K562 (cell line): ENCODE measurements at places on chromosomes 16 and 17. TPM values are rescaled to one million over a fixed set of nuclear protein-coding genes. Genes with fewer than 3 reads are reported as not detected.

The SKAP1 gene
- 0.80 TPM in 1 of 2 replicates, not detected in the other for polyA plus RNA-seq

The SOX15 gene
- 0.33 TPM in 1 of 2 replicates, not detected in the other for polyA plus RNA-seq

The BHLHA9 gene
- polyA plus RNA-seq: not detected in 2 replicates

The NXPH3 gene
- 0.05 and 0.08 TPM in 2 replicates for polyA plus RNA-seq

The BEAN1 gene
- polyA plus RNA-seq: not detected in 2 replicates

The SEPTIN12 gene
- polyA plus RNA-seq: not detected in 2 replicates

The CLEC10A gene
- 0.05 TPM in 1 of 2 replicates, not detected in the other for polyA plus RNA-seq

The CCL5 gene
- 0.30 and 0.49 TPM in 2 replicates for polyA plus RNA-seq

The WDR45B gene
- polyA plus RNA-seq: 43.1 and 46.1 TPM in 2 replicates

The MYH13 gene
- polyA plus RNA-seq: not detected in 2 replicates

The NPTX1 gene
- not detected in 2 replicates for polyA plus RNA-seq

The AANAT gene
- polyA plus RNA-seq: not detected in 2 replicates

The ETV4 gene
- 45.4 and 47.1 TPM in 2 replicates for polyA plus RNA-seq

The TBC1D3C gene
- not detected in 2 replicates for polyA plus RNA-seq

The CPNE7 gene
- 67.3 and 78.1 TPM in 2 replicates for polyA plus RNA-seq

The FOXF1 gene
- polyA plus RNA-seq: not detected in 2 replicates

The BTBD17 gene
- polyA plus RNA-seq: not detected in 2 replicates

The TBC1D3E gene
- 0.20 TPM in 1 of 2 replicates, not detected in the other for polyA plus RNA-seq

The JPH3 gene
- 0.01 TPM in 1 of 2 replicates, not detected in the other for polyA plus RNA-seq
